ENCODE measurements at places on chromosomes 4 and X.

DNA sequence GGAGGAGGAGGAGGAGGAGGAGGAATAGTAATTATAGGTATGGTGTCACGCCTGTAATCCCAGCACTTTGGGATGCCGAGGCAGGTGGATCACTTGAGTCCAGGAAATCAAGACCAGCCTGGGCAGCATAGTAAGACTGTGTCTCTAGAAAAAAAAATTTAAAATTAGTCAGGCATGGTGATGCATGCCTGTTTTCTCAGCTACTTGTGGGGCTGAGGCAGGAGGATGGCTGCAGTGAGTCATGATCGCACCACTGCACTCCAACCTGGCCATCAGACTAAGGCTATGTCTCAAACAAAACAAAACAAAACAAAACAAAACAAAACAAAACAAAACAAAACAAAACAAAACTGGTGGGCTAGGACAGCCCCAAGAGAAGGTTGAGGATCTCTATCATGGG is 3.0 kb downstream of the STARD8 start:
- DNase-seq = no peak

DNA sequence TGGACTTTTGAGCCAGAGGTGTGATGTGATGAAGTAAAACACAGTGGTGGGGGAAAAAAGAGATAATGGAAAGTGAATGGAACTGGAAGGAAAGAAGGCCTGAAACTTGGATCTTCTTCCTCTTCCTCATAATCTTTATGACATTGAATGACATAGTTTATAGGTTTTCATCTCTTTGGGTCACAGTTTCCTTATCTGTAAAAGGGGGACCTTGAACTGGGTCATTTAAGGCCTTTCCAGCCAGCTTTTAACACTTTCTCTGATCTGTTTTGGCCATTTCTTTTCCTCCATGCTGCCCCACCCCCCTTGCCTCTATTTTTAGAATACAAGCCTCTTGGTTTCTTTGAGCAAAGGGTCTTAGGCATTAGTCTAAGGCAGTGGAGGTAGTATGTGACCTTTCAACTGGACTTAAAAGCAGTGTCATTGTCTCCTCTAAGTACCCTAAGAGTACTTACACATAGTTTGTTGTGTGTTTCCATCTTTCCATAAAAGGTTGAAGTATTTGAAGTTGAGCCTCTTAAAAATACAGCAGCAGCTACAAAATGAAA is 7.8 kb downstream of the CPEB2 start:
- no peak for DNase-seq

GRCh38 chrX:48665991-48666390 is 17.6 kb upstream of the WAS start:
- DNase-seq = no peak

GRCh38 chrX:34956916-34957315 is 14.3 kb downstream of the FAM47B start:
- no peak for DNase-seq

DNA sequence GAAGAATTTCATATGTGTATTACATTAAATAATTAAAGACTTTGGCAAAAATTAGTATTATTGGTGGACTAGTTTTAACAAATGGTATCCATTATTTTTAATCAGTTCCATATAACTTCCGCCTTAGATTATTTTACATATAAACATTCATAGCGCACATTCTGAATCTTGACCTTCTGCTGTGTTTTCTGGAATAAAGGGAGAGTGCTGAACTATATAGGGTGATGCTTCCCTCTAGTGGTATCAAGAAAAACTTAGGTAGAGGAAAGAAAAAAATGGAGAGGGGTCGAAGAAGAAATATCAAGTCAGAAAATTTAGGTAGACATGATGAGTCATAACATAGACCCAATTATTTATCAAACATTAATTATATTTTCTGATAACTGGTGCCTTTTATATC is 155.6 kb upstream of the PACRGL start:
- DNase-seq = no peak

DNA sequence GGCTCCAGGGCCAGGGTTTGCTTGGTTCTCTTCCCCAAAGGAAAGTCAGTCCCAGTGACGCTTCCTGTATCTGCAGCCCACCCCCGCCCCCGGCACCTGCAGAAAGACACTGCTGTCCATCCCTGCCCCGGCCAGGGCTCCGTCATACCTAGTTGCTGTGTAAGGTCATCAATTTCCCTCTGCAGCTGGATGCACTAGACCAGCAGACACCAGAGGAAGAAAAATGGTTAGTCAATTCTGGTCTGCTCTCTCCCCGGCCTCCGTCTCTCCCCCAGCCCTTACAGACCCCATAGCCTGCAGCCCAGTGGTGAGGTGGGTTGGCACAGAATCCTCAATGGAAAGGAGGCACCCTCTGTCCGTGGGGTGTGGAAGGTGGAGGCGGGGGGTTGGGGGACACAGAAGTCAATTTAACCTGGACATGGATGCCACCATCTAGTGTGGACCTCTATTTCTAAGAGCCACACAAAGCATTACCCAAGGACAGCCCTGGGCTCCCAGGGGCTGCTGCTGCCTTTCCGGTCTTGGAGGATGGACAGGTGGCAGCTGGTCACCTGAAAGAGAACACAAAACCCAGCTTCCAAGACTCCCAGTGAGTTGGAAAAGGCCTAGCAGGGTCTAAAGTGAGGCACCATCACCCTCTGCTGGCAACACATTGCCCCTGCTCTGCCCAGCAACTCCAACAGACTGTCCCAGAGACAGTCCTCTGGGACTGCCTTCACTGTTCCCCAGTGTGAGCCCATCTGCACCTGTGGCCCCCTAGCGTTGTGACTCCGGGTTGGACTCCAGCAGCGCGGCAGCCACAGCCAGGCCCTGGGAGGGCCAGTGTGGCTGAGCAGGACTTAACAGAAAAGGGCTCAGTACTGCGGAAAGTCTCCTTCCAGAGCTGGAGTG is 40.2 kb upstream of the NHSL2 start:
- no peak for DNase-seq
